ENCODE measurements at places on chromosomes 2 and 18. TPM values are rescaled to one million over a fixed set of nuclear protein-coding genes. Genes with fewer than 3 reads are reported as not detected.

Gene ALLC
- total RNA-seq = not detected

Gene RPS27A
- total RNA-seq = 2,589 TPM

Gene CYP1B1
- total RNA-seq = 11.1 TPM

Gene TRIM43
- total RNA-seq = 0.05 TPM

Gene ASXL3
- total RNA-seq = not detected

Measured in A549 treated with DMSO at 1 μM for 4 hours (cell line).